Nephron progenitor cell (in vitro differentiated cells): ENCODE measurements at places on chromosomes 16 and 17.
A peak's percentile ranks its signal among the peaks of the same experiment; 100 is the strongest.

- peak; percentile 56 for DNase-seq
These were observed 32.0 kb upstream of the MRPS23 start for GRCh38 chr17:57881783-57882351.

DNA sequence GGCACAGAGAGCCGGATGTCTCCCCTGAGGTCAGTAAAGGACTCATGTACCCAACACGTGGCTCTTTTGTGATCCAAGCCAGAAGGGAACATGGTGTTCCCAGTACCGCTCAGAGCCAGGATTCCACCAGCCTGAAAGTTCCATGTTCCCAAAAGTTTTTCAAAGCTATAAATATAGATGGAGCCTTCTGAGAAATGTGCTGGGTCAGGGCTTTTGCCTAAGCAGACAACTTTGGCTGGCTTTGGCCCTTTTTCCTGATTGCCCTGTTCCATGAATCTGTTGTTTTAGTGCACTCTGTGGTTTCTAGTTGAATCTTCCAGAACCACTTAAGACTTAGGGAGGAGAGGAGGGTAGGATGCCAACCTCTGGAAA, 128.5 kb upstream of the HS3ST2 start:
- no peak for DNase-seq

DNA sequence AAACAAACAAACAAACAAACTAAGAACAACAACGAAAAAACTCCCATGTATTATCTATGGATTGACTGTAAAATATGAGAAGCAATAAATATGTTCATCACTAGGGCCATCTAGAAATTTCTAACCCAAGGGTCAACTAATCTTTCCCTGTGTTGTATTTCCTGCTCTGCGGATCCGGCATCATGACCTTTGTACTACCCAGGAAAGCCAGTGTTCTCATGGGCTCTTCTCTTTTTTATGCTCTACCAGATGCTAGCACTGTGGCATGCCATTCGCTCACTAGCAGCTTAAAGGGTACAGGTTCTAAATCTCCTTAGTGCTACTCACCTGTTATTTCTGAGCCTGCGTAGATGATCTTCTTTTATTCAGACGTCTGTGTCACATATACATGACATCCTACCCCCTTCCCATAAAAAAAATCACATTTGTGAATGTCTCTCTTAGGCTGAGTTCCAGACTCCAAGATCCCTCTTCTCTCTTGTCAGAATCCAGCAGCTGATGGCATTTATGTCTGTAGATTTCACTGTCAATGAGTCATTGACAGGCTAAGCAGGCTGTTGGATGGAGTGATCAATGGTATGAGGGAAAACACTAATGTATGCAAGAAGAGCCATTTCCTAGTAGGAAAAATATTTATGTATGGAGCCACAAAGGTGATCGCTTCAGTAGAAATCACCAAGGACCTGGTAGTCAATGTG, 100.0 kb downstream of the WWOX start:
- no peak for DNase-seq

DNA sequence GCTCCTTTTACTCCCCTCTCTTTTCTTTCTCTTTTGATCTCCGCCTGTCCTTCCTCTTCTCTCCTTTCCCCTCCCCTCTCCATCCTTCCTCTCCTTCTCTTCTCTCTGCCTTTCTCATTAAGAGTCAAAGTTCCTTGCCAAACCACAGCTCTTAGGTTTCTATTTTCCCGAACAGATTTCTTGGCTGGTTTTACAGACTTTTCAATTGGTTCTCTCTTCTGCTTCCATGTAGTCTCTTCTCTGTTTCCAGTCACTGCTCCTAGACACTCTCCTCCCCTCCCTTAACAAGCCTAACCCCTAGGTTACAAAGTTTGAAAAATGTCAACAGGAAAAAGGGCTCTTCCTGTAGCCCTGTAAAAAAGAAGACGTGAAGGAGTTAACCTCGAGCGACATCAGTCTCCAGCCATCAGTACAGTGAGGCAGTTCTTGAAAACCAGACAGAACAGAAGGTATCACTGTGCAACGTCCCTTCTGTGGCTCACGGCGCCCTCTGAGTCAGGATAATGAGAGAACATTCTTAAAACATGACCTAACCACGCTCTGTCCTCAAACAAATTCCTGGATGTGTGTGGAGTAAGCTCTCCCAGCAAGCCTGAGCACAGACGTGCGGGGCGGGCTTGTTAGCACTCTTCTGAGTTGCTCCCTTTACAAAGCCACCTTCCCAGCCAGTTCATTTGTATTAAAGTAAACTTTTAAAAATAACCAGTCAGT, 11.6 kb upstream of the MARCHF10 start:
- DNase-seq, result peak; percentile 42

DNA sequence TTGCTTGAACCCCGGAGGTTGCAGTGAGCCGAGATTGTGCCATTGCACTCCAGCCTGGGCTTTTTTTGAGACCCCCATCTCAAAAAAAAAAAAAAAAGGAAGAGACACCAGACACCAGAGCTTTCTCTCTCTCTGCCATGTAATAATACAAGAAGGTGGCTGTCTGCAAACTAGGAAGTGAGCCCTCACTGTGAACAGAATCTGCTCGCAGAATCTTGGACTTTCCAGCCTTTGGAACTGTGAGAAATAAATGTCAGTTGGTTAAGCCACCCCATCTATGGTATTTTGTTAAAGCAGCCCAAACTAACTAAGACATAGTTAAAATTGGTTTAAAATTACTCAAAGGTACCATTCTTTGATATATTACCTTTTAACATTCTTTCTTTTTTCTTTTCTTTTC, 10.1 kb upstream of the STX1B start:
- DNase-seq, result no peak

- no peak for DNase-seq
These were observed 61.5 kb downstream of the RBFOX3 start for GRCh38 chr17:79549141-79549915.

DNA sequence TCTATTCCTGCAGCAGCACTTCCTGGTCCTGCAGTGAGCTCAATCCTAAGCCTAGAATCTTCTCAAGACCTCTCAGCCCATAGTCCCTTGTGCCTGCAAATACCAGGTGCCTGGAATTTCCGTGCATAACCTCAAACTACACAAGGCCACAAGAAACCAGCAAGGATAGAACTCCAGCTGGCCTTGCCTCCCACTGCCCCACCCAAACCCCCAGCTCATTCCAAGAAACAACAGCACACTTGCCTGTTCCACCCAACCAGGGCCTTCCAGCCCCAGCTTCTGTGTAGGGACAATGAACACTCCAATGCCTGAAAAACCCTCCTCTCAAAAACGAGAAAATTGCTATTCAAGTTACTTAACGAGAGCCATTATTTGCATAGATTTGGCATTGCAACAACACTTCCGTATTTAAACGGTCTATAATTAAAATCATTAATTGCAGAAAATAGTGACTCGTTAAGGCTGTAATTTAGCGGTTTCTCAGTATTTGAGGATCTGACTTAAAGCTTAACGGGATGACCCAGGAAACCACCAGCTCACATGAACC, 147.0 kb downstream of the C16orf78 start:
- no peak for DNase-seq

DNA sequence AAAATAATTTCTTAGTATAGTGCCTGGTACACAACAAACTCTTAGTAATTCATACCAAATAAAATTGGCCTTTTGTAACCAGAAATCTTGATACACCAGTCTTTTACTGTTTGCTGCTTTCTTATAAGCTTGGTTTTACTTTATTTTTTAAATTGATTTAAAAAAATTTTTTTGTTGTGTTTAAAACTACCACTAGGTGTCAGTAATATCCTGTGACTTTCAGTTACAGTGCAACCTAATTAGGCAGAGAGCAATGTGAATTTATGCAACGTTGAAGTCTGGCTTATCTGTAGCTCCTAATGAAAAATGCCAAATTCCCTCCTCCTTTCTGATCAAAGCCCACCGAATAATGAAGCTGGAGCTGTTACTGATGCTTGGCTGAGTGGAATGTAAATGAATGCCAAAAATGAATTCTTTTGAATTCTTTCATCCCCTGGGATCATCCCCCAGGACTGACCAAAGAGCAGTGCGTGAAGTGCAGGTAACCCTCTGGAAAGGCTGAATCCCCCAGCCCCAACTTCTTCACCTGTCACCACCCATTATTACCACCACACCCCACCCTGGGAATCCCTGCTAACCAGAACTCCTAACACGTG, 3.8 kb downstream of the ERCC4 start:
- no peak for DNase-seq

- DNase-seq, result no peak
These were observed 122.3 kb upstream of the SEC14L1 start for GRCh38 chr17:77018504-77018903.

- DNase-seq, result no peak
These were observed 81.8 kb upstream of the DNAJA2 start for GRCh38 chr16:47055136-47055885.

- DNase-seq, result peak; percentile 81
These were observed 20.6 kb downstream of the CYB561 start for GRCh38 chr17:63425483-63425882.

DNA sequence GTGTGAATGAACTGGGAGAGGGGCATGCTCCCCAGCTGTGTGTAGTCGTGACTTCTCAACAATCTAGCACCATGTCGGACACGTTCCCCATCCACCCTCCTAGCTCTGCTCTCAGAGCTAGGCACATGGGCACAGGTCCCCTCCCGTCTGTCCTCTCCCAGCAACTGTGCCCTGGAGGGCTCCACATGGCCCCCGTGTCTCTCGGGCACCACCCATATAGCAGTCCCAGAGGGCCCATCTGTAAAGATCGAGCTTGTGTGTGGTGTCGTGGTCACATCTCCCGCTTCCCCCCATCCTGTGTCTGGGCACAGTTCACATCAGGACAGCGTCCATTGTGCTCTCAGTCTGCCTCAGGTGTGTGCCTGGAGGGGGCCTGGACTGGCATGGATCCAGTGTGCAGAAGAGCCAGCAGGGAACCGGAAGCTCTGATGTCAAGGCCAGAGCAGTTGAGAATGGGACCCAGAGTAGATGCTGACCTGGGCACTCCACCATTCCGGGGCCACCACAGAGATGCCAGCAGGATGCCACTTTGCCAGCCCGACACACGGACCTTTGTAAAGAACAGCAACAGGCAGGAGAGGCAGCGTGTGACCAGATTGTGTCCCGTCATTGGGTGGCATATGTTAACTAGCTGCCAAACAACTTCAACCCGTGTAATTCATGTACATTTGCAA, 55.7 kb downstream of the MARF1 start:
- no peak for DNase-seq

DNA sequence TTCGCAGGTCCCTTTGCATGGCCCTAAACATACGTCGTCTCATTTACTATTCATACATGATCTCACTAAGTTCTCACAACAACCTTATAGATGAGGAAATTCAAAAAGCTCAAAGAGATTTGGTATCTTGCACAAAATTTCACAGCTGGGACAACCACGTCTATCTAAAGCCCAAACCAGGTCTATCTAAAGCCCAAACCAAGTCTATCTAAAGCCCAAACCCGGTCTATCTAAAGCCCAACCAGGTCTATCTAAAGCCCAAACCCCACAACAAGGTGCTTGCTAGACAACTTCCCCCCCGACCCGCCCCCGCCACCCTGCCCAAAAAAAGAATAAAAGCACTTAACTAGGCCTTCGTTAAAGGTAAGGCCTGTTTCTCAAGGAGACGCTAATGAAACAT, 174.9 kb downstream of the VPS53 start:
- no peak for DNase-seq

- no peak for DNase-seq
These were observed 975.3 kb upstream of the SOX9 start for GRCh38 chr17:71145486-71145885.

DNA sequence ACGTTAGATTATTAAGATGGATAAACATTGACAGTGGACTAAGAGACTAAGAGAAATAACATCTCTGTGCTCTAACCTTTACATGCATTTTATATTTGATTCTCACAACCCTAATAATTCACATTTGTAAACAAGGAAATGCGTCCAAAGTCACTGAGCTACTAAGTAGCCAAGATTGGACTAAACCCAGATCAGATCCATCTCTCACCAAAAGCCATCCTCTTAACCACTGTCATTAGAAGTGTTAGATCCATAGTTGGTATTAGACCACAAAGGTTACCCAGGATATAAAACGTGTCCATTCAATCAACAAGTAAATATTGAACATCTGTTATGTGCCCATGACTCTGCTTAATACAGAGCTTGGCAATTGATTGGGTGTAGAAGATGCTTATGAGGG, 5.2 kb downstream of the HSD17B2 start:
- DNase-seq, result no peak

DNA sequence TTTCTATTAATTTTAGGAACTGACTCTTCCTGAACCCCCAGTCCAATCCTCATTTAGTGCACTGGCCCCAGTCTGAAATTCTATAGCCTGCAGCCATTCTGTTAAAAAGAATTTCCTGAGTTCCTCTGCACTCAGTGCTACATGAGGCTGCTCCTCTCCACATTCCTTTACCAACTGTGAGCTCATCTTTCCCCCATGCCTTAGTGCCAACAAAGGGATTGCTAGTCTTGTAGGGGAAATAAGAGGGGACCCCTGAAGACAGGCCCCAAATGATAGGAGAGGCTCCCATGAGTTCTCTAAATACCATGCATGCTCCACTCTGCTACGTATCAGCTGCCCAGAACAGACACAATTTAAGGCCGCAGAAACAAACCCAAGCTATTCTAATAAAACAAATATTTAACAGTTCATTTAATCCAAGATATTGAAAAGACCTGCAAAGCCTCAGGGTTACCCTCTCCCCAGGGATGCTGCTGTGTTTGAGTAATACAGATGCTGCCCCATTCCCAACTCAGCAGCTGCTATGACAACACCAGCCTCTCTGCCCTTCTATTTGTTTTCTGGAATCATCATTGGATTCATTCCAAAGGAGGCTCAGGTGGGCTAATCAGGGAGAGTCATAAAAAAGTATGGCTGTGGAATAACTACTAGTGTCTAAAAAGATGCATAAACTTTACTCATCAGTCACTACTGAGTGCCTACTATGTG, 228.5 kb downstream of the TOX3 start:
- DNase-seq, result no peak

- DNase-seq, result no peak
These were observed 214.3 kb downstream of the IRX3 start for GRCh38 chr16:54072237-54072636.

DNA sequence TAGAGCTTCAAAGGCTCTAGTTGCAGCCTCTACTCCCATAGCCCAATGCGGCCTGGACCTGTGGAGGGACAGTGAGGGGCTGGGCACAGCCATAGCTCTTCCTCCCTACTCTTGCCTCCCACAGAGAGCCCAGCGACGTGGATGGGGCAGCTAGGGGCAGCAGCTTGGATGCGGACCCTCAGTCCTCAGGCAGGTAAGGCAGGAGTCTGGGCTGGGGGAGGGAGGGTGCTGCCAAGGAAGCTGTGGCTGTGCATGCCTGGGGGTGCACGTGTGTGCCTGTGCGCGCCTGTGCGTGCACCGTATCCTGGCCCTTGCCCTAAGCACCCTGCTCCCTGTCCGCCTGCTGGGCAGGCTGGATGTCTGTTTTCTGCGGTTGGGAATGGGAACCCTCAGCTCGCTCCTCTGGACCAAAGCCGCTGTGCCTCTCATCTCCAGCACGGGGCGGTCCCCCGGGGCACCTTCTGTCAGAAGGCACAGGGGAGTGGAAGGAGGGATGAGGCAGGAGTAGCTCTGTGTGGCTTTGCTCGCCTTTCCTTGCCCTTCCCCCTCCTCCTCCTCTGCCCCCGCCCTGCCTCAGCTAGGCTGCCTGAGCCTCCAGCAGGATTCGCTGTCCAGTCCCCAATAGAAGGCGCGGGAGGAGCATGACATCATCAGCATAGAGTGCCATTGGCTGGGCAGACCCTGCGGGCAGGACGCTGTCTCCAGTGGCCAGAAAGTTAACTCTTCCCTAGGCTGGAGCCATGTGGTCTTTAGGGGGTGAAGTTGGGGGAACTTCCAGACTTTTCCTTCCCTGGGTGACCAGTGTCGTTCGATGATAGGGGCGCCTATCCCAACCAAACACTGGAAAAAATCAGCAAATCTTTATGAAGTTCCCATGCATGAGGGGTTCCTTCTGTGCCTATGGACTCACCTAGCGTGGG, 797 bp downstream of the PRCD start:
- DNase-seq, result peak; percentile 88

- no peak for DNase-seq
These were observed 595.9 kb downstream of the WWOX start for GRCh38 chr16:78695391-78695790.
